ENCODE measurements at places on chromosomes 2 and 18.
A peak's percentile ranks its signal among the peaks of the same experiment; 100 is the strongest.

- no peak for DNase-seq
These were observed at the start of gene WNT10A for GRCh38 chr2:218880102-218880858. TSS of gene WNT10A (plus strand) at chr2:218880852. CDS start at chr2:218880996, 144 bp downstream.

GRCh38 chr2:160194946-160195345 lies 5.1 kb downstream of the ITGB6 start:
- no peak for DNase-seq

DNA sequence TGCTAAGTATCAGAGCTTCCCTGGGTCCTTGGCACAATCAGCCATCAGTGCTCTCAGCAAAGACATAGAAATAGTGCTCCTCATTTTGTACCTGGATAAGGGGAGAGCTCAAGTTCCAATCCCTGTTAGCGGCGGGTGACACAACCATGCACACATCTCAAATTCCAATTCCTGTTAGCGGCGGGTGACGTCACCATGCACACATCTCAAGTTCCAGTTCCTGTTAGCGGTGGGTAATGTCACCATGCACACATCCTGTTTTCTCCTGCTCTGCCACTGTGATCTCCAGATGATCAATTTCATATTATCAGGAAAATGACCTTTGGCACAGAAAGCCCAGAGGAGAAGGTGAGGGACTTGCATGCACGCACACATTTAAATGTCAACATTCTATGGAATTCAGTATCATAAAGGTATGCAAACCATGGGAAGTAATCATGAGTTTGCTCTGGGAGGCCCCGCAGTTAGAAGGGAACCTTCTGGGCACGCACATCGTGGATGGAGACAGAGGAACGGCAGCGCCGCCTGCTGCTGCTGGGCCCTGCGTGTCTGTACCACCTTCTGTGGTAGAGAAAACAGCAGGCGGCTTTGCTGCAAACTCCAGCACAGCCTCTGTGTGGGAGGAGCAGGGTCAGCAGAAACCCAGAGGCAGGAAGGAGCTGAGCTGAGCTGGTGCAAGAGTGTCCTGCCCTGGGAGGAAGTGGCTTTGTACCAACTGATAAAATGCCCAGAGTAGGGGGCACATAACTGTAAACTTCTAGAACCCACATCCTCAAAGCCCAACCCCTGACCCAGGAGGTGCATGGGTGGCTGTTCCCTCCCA lies 77.8 kb downstream of the MBP start:
- DNase-seq: peak; percentile 85

DNA sequence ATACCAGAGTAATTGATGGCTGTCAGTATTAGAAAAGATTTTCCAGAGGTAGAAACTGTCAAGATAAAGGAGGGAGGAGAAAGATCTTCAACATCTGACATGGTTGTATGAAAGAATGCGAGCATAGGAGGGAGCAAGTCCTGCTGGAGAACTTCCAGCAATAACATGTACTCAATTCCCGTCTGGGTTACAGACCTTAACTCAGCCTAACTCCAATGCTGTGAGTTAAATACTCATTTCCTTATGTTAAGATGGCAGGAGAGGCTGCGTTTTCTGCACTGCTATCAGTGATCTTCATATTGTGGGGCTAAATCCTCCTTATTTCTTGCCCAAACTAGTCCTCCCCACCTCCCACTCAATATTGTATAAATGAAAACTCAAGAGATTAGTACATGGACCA lies 6.7 kb upstream of the CERS6 start:
- no peak for DNase-seq

GRCh38 chr2:170586571-170587095 lies 128.5 kb upstream of the SP5 start:
- no peak for DNase-seq

DNA sequence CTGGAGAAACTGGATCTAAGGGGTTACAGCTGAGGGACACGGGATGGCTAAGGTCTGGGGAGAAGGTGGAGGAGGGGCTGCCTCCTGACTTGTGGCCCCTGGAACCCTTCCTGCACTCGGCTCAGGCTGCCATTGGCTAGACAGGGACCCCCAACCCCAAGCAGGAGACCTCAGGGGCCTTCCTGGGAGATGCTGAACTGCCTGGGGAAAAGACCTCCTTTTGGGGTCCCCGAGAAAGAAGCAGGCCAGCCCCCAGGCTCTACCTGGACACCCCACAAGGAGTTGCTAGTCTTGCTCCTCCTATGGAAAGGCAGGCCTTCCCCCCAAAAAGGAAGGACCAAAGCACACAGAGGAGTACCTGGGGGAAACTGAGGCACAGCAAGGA lies 10.1 kb upstream of the BOK start:
- DNase-seq: no peak

DNA sequence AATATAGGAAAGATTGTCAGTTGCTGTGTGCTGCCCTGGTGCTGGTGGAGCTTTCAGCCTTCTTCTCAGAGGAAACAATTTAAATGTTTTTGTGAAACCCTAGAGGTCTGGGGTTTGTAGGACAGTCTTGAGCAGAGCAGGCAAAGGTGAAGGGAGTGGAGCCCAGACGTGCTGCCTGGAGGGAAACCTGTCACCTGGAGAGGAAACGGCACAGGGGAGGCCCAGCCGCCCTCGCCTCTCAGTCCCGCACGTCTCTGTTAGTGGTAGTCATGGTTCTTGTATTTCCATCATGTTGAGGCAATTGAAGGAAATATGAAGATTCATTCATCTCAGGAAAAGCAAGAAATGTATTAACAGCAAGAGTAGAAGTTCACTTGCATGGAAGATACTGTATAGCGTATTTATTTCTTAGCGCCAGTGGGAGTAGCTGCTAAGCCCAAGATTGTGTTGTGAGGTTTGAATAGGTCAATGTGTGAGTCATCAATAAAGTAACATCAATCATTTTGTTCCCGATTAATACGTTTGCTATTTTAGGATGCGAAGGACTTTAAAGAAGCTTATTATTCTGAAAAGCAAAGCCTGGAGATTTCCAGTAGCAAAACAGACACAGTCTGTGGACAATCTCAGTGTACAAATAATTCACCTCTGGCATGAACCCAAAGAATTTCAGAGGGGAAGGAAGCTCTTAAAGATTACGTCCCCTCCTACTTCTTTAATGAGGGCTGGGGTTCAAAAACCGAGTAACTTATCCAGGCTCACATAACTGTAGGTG lies 70.4 kb downstream of the LRRFIP1 start:
- no peak for DNase-seq

DNA sequence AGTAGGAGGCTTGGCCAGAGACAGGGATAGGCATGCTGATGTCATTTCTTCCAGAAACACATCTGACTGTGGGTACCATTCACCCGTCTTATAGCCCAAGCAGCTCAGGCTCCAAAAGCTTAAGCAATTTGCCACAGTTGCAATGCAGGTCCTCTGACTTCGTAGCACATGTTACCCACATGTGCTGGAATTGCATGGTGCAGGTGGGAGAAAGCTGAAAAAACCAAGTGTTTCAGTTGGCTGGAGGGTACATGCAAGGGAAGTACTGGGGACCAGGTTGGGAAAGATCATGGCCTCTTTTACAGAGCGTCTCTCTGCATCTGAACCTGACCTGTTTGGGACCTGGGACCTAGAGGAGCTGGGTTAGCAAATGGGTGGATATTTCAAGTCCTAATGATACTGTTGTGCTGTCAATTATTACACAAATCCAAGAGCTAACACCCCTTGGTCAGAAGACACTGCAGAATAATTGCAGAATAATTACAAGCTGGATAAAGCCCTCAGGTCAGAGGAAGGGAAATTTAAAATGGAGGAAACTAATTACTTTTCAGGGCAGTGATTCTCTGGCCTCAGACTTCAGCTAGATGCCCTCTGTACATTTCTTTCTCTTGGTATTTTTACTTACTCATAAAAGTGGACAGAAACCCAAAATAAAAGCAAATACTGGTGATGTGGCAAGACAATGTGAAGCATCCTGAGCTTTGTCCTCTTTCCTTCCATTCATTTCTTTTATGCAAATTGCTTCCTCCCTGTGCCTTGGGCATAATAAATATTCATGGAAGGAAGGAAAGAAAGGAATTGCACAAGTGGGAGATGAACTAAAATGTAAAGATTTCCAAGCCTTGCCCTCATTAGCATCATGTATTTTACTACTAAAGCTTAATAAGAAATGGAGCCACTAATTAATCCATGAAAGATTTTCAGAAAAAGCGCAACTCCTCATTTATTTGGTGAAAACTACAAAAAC lies 45.6 kb upstream of the TTC39C start:
- DNase-seq: no peak

DNA sequence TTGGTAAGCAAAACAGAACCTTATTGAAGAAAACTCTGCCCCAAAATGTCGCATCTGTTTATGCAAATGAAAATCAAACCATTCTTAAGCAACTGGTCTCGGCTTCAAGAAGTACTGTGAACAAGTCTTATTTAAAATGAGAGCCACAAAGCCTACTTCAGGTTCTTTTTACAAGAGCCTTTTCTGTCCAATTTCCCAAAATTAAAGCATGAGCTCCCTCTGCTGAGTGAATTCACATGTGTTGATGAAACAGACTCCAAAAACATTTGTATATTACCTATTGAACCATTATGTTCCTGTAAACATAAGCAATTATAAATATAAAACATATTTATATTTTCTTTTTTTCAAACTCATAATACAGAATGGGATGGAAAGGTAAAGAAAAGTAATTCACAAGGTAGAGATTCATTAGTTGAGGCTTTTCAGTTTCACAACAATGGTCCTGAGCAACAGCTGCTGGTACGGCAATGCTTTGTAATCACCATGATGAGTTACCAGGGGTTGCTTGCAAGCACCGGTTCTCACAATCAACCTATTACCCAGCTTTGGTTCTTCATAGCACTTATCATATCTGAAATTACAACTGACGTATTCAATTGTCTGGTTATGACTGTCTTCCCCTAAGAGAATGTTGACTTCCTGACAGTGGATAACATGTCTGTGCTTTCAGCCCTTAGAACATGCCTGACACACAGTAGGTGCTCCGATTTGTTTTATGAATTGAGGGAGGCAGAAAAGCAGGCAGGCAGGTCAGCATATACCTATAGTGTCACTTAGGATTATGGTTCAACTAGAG lies 108.4 kb upstream of the BZW1 start:
- peak; percentile 64 for DNase-seq

DNA sequence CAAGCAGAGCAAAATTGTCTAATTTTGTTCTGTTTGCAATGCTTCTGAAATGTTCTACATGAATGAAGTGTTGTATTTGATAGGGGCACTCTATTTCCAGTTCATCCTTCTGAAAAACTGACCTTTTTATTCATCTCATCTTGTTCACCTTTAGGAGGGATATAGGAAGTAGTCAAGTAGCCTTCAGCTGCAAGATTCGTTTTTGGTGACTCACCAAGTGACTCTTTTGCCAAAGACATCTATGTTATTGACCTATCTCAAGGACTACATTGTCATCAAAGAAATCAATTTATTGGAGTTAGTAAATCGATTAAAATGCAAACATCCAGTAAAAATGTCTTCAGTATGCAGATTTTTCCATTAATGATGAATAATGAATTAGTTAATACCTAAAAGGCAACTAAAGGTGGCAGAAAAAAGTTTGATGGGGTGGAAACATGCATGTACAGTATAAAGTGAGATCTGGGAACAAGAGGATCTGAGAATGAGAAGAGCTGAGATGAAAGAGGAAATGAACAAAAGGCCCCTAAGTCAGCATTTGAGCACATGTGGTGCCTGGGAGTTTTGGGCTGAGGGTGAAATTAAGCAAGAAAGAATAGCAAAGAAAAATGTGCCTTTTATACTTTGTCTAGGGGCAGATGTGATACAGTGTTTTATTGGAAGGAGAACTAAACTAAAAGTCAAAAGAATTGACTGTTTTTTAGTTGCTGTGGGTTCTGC lies 255.1 kb upstream of the LINC00305 start:
- no peak for DNase-seq

DNA sequence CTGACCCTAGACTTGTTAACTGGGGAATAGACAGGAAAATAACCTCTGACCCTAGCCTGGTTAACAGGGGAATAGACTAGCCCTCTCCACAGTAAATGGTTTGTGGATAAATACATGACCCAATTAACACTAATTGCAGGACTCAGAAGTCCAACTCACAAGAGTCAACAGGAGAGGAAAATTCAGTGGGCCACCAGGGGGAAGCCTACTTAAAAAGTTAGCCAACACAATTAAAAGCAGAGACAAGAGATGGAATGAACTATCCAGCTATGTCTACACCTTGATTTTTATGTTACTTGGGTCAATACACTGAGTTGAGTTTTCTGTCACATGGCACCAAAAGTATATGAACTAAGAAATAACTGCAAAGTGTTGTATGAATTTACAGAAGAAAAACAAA lies 158.8 kb upstream of the SLC39A10 start:
- DNase-seq: peak; percentile 71

GRCh38 chr2:66717218-66717905 lies 282.4 kb downstream of the MEIS1 start:
- no peak for DNase-seq

DNA sequence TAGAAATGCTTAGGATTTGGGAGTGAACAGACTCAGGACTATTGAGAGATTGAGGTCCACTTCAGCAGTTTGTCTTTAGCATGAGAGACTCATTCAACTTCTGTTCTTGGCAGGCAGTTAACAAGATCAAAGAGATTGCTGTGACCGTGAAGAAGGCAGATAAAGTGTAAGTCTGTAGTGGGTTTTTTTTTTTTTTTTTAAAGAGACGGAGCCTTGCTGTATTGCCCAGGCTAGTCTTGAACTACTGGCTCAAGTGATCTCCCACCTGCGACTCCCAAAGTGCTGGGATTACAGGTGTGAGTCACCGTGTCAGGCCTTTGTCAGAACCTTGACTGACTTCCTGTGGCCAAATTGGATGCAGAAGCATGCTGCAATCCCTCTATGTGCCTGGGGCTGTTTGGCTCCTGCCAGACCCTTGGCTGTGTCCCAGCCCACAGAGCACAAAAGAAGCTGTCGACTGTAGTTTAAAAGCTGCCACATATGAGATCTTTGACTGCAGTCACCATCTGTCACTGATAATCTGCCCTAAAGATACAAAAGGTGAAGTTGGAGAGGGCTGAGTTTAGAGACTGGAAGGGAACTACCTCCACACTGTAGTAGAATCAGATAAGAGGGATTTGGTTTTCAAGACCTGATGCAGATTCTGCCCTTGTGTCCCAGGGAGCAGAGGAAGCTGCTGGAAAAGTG lies 9.9 kb downstream of the CCT7 start:
- peak; percentile 87 for DNase-seq

DNA sequence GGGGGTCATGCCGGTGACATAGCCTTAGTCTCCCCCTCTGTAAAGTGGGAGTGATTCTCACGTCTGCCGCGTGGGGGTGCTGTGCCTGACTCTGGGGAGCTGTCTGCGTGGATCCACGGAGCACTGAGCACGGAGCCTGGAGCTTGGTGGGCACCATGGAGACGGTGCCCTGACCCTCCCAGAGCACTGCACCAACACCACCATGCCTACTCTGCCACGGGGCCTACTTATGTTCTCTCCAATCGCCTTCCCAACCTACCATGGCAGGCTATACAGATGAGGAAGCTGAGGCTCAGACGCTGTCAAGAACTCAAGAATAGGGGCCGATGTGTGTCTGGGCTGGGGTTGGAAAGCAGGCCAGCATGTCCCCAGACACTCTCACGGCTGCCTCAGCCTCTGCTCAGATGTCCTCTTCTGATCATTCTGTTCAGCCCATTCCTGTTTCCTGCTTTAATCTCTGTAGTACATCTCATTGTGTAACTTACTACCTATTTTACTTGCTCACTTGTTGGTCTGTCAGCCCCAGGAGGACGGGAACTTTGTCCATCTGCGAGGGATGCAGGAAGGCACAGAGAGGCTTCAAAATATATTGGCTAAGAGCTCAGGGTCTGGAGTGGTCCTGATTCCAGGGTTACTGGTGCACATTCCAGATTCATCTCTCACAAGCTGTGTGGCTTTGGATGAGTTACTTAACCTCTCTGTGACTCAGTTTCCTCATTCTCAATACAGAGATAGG lies 168.1 kb upstream of the HS6ST1 start:
- no peak for DNase-seq

All from mesendoderm (in vitro differentiated cells).